ENCODE measurements at places on chromosomes 3 and 15. TPM values are rescaled to one million over a fixed set of nuclear protein-coding genes. Genes with fewer than 3 reads are reported as not detected.
A peak's percentile ranks its signal among the peaks of the same experiment; 100 is the strongest.

DNA sequence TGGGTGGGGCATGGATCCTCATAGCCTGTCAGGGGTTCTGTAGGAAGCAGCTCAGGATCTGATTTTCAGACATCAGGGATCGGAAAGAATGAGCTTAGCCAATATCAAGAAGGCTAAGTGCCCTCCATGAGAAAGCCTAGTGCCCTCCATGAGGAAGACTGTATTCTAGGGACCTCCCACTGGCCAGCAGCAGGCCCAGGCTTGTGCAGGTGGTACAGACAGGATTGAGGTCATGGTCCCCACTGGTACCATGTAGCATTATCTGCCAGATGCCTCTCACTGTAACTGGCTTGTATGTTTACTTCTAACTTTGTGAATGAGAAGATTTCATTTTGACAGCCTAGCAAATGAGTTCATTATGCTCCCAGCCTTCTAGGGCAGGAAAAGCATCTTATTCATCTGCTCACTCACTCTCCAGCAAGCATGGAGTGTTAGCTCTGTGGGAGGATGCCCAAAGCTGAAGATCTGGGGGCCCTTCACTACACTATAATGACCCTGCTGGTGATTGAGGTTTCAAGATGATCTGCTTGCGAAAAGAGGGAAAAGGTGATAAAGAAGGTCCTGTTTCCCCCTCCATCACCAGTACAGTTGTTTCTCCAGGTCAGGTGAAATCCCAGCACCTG lies 7.5 kb downstream of the EPHB1 start:
- no peak for DNase-seq

GRCh38 chr3:171315101-171315500 lies 145.1 kb downstream of the TNIK start:
- no peak for DNase-seq

The C3orf80 gene
- not detected for total RNA-seq

- DNase-seq = no peak
Measured at GRCh38 chr15:65638681-65639089, 16.9 kb downstream of the SLC24A1 start.

The OIP5 gene
- total RNA-seq = not detected

The CACNA2D2 gene
- 6.1 TPM for total RNA-seq

The NPHP3 gene
- total RNA-seq = 63.8 TPM

The SLC15A2 gene
- total RNA-seq = 5.6 TPM

The DAZL gene
- 0.21 TPM for total RNA-seq

DNA sequence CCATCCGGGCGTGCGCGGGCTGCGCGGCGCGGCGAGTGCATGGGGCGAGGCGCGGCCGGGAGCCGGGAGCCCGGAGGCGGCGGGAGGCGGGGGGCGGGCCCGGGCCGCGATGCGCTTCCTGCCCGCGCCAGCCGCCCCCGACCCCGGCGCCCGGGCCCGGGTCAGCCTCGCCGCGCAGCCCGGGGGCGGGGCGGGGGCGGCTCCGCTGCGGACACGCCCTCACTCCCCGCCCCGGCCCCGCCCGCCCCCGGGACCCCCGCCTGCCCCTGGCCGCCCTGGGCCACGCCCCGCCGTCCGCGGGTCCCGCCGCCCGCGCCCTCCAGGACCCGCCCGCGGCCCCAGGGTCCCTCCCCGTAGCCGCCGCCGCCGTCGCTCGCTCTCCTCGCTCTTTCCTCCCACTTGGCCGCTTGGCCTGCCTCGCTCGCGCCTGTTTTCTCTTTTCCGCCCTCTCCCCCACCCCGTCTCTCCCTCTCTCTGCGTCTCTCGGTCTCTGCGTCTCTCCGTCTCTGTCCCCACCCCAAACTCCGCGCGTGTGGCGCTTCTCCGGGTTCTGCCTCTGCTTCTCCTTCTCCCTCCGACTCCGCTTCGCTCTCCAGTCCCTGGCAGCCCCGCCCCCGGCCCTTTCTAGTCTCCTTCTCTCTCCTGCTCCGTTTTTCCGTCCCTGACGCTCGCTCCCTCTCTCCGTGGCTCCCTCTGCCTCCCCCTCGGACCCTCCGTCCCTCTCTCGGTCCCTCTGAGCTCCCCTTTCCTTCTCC lies at the start of gene PLXND1:
Gene PLXND1, minus strand, starts transcription at position 41 of the 755 bp plus-strand sequence. Its CDS starts 37 bp downstream, at position 4.
- DNase-seq = peak; percentile 75

GRCh38 chr15:28096670-28097431 lies 2.3 kb downstream of the OCA2 start:
- no peak for DNase-seq

The CLDN16 gene
- 0.07 TPM for total RNA-seq

The ATR gene
- 50.5 TPM for total RNA-seq

- peak; percentile 70 for DNase-seq
Measured at GRCh38 chr15:78944669-78945407, at the start of gene CTSH. Gene CTSH (minus strand): TSS chr15:78945046. CDS start chr15:78944981, 65 bp downstream.

- no peak for DNase-seq
Measured at GRCh38 chr3:78988324-78988723, 779.5 kb downstream of the ROBO1 start.

The PLSCR4 gene
- total RNA-seq = 45.9 TPM

The TRIP4 gene
- 24.0 TPM for total RNA-seq

The SLC27A2 gene
- not detected for total RNA-seq

GRCh38 chr3:45544717-45545296 lies 49.7 kb upstream of the LIMD1 start:
- DNase-seq = no peak

The RTF1 gene
- 7.4 TPM for total RNA-seq

DNA sequence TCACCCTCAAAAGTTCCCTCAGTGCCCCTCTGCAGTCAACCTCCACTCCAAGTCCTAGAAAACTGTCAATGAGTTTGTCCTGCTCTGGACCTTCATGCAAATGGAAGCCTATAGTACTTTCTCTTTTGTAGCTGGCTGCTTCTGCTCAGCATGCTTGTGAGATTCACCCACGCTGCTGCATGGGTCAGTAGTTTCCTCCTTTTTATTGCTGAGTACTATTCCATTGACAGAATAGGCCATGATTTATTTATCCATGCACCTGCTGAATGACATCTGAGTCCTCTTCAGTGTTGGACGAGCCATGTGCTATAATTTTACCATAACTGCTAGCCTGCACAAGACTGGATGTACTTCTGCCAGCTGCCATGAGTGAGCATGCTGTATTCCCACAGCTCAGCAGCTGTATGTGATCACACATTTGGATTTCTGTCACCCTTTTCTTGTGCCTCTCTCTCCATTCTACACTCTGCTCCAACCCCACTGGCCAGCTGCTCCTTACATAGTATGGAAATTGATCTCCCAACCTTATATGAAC lies 26.3 kb downstream of the CDCP1 start:
- DNase-seq = no peak

- DNase-seq = no peak
Measured at GRCh38 chr15:22889146-22889818, 50.8 kb downstream of the NIPA2 start.

GRCh38 chr3:62955126-62955525 lies 79.9 kb upstream of the CADPS start:
- no peak for DNase-seq

The MUC20 gene
- total RNA-seq = 17.6 TPM

DNA sequence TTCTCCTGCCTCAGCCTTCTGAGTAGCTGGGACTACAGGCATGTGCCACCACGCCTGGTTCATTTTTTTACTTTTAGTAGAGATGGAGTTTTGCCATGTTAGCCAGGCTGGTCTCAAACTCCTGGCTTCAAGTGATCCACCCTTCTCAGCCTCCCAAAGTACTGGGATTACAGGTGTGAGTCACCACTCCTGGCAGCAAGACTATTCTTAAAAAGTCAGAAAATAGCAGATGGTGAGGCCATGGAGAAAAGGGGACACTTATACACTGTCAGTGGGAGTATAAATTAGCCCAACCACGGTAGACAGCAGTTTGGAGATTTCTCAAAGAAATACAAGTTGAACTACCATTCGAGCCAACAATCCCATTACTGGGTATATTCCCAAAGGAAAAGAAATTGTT lies 603.3 kb upstream of the TBL1XR1 start:
- DNase-seq = no peak

DNA sequence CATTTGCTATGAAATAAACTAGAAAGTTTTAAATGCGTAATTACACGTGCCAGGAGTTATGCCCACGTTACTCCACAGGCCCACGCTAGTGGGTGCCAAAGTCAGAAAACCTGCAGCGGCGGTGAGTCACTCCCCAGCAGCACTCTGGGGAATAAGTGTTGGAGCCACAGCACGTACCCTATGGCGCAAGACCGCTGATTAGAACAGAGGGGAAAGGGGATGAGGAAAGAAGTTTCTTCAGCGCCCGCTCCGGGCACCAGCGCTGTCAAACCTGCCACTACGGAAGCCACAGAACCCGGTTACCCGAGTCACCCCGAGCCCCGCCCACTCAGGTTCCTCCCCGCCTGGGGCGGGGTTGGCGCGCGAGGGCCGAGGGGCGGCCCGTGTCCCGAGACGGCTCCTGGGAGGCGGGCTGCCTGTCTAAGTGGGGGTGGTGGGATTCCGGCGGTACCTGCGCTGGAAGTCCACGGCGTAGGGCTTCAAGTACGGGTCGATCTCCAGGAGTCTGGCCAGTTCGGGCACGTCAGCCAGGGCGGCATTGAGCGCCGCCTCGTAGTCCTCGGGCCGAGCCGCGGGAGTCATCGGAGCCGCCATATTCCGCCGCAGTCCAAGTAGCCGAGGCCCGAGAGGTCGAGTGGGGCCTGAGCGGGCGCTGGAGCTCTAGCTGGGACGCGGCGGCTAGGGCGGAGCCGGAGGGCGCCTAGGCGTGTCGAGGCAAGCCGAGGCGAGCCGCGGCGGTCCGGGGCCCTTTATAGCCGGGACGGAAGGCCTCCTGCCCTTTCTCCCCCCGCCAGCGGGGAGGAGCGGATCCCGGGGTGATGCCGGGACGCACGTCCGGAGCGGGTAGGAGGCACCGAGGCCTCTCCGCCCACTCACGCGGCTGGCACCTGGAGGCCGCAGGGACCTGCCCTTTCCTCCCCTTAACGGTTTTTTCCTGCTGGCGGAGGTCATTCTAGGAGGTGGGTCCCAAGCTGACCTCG lies at the start of gene GBE1:
Gene GBE1, minus strand, starts transcription at position 722 of the 980 bp plus-strand sequence. Its CDS starts 128 bp downstream, at position 594.
- DNase-seq = peak; percentile 89

DNA sequence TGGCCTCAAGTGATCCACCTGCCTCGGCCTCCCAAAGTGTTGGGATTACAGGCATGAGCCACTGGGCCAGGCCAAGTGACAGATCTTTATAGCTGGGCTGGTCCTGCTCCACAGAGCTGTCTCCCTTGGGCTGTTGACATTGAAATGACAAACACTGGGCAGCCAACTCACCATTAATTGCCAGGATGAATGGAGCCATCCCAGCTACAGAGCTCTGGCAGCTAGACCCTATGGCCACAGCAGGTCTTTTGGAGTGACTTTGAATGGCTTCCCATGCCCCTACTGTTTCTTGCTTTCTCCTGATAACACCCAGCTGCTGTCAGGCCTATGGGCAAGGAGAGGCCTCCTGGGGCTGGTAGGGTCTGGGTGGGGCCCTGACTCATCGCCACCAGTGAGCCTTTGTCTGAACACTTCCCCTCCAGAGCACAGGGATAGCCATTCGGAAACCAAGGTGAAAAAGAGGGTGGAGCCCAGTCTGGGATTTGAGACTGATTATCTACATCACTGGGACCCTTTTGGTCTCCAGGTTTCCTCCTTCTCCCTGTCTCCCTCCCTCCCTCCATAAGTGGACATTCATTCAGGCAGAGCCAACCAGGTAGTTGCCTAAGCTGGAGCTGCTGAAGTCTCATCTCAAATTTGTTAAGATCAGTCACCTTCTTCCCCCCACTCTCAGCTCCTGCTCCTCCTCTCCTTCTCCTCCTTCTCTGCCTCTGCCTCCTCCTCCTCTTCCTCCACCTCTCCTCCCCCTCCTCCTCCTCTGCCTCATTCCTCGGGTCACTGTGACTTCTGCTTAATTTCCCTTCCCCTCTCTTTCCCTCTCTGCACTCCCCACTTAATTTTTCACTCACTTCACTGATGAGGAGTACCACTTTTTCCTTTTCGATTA lies 34.0 kb downstream of the BHLHE40 start:
- no peak for DNase-seq

The GOLGA6A gene
- not detected for total RNA-seq

DNA sequence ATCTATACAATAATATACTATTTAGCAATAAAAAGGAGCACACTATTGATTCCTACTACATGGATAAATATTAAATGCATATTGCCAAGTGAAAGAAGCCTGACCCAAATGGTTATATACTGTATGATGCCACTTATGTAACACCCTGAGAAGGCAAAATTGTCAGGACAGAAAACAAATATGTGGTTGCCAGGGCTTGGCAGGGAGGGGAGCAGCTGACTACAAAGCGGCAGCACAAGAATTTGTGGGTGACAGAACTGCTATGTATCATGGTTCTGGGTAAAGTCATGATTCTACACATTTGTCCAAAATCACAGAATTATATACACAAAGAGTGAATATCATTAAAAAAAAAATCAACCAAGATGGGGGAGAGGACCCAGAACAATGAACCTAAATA lies 22.5 kb downstream of the TBC1D2B start:
- no peak for DNase-seq

GRCh38 chr15:95957861-95958260 lies 372.6 kb upstream of the NR2F2 start:
- no peak for DNase-seq

- no peak for DNase-seq
Measured at GRCh38 chr3:14539384-14539741, 779 bp downstream of the GRIP2 start.

- no peak for DNase-seq
Measured at GRCh38 chr15:62573876-62574275, 408.8 kb upstream of the C2CD4B start.

- no peak for DNase-seq
Measured at GRCh38 chr3:66038384-66038725, 363 bp downstream of the MAGI1 start.

The CYP1A2 gene
- total RNA-seq = not detected

DNA sequence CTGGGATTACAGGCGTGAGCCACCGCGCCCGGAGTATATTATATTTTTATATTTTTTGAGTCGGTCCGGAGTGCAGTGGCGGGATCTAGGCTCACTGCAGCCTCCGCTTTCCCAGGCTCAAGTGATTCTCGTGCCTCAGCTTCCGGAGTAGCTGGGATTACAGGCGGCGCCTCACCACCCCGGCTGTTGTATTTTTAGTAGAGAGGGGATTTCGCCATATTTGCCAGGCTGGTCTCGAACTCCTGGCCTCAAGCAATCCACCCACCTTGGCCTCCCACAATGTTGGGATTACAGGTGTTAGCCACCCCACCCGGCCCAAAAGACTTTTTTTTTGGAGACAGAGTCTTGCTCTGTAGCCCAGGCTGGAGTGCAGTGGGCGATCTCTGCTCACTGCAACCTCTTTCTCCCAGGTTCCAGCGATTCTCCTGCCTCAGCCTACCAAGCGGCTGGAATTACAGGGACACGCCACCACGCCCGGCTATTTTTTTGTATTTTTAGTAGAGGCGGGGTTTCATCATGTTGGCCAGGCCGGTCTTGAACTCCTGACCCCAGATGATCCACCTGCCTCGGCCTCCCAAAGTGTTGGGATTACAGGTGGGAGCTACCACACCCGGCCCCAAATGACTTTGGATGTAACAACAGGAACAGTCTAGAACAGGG lies 1.0 kb downstream of the ZNF589 start:
- no peak for DNase-seq
